NCI-H187 treated with DMSO at 0.1 percent for 48 hours (cell line): ENCODE measurements at places on chromosomes 2 and 18.

GRCh38 chr2:169662744-169663143 lies 31.5 kb downstream of the CFAP210 start:
- no peak for DNase-seq

DNA sequence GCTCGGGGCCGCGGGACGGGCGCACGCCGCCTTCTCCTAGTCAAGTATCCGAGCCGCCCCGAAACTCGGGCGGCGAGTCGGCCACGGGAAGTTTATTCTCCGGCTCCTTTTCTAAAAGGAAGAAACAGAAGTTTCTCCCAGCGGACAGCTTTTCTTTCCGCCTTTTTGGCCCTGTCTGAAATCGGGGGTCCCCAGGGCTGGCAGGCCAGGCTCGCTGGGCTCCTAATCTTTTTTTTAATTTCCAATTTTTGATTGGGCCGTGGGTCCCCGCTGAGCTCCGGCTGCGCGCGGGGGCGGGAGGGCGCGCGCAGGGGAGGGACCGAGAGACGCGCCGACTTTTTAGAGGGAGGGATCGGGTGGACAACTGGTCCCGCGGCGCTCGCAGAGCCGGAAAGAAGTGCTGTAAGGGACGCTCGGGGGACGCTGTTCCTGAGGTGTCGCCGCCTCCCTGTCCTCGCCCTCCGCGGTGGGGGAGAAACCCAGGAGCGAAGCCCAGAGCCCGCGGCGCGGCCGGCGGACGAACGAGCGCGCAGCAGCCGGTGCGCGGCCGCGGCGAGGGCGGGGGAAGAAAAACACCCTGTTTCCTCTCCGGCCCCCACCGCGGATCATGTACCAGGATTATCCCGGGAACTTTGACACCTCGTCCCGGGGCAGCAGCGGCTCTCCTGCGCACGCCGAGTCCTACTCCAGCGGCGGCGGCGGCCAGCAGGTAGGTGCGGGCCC lies 617 bp downstream of the FOSL2 start:
- no peak for DNase-seq

DNA sequence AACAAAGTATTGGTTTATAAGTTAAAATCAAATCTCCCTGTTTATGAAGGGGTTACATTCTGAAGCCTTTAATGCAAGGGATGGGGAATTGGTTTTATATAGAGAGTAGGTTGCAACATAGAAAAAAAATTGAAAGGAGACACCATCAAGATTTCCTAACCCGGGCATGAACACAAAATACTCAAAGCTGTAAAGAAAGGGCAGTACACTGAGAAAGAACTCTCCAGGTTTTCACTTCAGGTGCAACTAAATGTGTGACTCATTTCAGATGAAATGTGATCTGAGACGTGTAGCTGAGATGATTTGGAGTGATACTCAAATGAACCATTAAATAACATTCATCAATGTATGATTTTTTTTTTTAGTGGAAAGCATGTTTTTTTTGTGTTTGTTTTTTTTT lies 43.6 kb downstream of the SANBR start:
- DNase-seq, result no peak

DNA sequence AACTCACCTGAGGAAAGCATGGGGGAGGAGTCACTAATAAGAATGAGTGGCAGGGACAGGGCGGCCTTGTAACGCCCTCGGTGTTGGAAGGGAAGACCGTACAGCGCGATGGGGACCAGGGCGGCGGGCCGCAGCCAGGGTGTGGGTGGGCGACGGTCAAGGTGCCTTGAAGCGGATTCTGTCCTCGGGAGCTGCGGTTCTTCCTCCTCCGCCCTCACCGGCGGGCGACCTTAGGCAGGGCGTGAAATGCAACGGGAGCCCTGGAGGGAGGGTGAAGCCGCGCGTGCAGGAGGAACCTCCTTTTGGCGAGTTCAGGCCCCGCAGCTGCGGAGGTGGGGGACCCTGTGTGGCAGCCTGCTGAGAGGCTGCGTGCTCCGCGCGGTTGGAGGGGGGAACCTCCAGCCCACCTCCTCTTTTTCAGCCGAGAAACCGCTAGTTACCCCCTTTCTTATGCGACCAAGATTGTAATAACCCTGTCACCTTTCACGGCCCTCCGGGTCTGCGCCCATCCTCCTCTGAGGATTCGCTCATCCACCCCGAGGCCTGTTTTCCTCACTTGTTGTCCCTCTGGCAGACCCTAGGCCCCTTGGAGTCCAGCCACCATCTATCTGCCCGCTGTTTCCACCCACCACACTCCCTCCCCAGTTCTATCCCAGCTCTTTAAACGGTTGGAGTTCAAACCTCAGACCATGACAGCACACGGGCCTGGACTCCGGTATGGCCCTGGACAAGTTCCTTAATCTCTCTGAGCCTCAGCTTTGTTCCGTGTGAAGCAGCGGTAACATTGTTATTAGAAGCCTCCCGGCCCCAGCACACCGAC lies 823 bp upstream of the RNU2-63P start:
- no peak for DNase-seq

- peak; percentile 2 for DNase-seq
These were observed 59.6 kb downstream of the SP110 start for GRCh38 chr2:230160112-230160660.

DNA sequence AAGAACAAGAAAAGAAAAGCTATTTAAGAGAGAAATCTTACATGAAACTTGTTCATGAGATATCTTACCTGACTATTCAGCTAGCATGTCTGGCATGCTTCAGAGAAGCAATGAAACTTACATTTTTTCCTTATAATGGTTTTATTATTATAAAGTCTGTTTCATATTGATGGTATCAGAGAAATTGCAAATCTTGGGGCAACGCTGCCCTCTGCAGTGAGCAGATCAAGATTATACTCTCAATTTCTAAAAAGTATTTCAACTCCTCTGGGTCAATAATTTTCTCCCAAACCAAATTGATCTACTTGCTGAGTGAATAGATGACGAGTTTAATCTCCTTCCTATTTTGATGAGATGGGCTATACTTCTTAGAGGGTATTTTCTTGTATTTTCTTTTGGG lies 235.6 kb downstream of the NUP35 start:
- no peak for DNase-seq

GRCh38 chr2:72367530-72368225 lies 220.0 kb upstream of the CYP26B1 start:
- no peak for DNase-seq

- DNase-seq, result no peak
These were observed 134.4 kb upstream of the SEC11C start for GRCh38 chr18:59005262-59005661.

DNA sequence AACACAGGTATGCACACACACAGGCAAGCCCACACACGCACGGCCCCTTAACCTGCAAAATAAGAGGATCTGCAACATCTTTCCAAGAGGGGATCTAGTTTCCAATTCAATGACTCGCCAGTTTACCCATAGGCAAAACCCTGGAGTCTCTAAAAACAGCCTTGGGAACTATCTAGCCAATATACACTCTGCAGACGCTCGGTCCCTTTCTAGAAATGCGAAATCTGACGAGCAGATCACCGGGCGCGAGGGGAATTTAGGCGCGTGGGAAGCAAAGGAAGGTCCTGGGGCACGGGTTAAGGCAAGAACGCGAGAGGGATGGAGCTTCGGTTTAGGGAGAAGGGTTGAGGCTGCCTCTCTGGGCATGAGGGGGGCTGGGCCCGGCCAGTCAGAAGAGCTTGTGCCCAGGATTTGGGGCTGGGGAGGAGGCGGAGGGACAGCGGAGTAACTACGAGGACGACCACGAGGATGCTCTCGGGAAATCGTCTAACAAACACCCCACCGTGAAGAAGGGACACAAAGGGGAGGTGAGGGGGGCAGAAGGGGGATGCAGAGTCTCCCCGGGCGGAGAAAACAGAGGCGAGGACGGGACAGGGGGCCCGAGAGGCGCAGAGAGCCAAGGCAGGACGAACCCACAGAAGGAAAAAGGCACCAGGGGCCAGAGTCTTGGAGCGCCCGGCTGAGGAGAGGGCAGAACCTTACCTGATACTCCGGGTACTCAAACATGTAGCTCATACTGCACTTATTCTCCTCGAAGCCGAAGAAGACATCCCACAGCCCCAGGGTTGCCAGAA lies 542 bp downstream of the PGAP1 start:
- DNase-seq, result peak; percentile 41

GRCh38 chr18:4353853-4354418 lies 101.2 kb downstream of the DLGAP1 start:
- DNase-seq, result no peak
